MM.1S (cell line): ENCODE measurements at places on chromosomes 12 and 14.

DNA sequence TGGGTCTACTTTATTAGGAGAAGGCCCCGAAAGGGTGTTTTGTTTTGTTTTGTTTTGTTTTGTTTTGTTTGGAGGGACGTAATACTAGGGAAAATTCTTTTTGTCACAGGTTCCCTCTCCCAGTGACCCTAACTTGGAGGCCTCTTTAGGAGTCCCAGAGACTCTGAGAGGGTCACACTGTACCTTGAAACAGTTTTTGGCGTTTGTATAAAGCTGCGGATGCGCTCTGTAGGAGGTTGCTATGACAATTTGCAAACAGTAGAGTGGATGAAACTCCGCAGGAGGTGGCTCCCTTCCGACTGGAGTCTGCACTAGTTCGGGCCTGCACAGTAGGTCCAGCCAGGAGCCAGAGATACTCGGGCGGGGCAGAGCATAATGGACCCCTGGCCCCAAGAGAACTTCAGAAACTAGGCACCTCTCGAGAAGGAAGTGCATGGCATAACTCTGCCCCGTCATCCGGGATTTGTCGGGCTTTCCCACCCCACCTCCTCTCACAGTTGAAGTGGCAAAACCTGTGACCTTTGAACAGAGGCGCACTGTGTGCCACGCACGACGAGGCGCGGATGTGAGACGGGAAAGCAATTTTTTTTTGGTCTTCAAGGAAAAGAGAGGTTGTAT lies 1.3 kb upstream of the DYRK2 start:
- no peak for DNase-seq

DNA sequence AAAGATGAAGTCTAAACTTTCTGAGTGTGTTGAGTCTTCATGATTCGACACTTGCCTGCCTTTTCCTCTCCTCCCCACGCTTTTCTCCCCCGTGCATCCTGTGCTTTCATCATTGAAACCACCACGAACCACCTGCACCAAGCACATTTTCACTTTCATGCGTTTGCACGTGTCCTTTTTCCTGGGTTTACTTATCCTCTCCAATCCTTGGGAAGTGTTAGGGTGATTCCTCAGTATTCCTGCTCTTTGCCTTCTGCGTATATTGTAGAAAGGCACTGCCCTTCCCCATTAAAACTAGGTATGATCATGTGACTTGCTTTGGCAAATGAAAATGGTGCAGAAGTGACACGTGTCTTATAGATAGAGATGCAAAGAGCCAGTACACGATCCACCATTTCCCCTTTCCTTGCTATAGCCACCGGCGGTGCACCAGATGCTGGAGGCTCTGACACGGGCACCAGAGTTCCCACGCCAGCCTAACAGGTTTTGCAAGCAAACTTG lies 106.6 kb downstream of the BRMS1L start:
- peak; percentile 41 for DNase-seq

DNA sequence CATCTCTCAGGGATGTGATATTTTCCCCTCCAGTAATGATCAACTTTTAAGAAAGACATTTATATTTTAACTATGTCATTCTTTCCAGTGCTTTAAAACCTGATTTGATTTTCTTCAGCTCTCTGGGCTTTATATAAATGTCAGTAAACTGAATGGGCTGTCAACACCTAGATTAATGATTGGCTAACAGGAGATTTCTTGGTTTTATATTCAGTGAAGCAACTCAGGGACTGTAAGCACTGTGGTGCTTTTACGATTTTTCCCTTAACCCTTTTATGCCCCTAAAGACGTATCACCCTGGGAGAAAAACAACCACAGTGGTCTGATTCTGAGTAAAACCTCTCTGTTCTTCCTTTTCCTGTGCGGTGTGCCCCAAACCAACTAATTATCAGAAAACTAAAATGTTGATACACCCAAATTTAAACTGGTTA lies 38.0 kb downstream of the PTGER2 start:
- DNase-seq = no peak

- peak; percentile 65 for DNase-seq
Observed at GRCh38 chr14:20855652-20856291, 35.4 kb upstream of the RNASE3 start.

DNA sequence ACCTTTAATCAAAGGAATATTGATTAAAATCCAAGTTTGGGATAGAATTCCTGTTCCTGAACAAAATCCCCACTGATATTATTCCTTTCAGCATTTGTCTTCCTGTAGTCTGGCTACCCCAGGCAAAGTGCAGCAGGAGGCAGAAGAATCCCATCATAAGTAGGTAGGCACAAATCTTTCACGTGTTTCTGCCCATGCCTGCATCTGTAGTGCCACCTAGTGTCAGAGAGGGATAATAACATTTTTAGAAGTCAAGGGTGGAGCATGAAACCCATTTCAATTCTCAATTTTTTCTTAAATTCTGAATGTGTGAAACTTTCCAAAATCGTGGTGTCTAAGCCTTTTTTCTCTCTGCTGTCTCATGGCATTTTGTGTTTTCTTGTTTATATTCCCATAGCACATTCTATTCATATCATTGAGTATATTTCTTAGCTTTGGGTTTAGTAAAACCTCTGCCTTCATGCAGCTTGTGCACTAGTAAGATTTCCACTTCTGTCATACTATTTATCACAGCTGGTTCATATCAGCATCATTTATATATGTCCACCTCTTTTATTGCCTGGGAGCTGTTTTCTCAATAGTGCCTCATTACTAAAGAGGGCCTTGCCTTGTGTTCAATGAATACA lies 47.8 kb upstream of the RERG start:
- DNase-seq = peak; percentile 67

DNA sequence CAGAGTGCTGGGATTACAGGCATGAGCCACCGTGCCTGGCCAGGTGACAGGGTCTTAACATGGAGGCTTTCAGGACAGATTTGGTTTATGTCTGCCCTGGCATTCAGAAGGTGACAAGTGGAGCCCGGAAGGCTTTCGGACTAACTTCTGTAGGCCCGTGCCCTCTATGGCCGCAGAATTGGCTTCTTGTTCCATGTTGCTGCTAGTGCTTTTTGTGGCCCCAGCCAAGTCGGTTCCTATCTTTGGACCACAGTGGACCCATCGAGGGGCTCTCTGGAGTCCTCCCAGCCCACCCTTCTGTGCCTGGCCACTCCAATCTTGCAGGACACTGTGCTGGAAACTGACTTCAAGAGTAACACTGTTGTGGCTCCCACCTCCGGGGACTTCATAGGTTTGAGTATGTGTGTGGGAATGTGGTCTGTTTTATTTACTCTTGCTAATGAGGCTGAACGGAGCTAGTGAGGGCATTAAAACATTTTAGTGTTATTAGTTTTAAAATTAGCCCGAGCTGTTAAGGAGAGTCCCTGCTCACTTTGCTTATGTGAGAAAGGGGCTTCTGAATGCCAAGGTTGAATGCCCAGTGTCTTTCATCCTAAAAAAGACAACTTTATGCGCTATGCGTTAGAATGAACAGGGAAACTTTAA lies 245.9 kb downstream of the CACNA1C start:
- DNase-seq = no peak

- DNase-seq = no peak
Observed at GRCh38 chr14:26719514-26719913, 121.7 kb upstream of the NOVA1 start.

- DNase-seq = no peak
Observed at GRCh38 chr12:104049278-104049902, 597 bp downstream of the GLT8D2 start.

DNA sequence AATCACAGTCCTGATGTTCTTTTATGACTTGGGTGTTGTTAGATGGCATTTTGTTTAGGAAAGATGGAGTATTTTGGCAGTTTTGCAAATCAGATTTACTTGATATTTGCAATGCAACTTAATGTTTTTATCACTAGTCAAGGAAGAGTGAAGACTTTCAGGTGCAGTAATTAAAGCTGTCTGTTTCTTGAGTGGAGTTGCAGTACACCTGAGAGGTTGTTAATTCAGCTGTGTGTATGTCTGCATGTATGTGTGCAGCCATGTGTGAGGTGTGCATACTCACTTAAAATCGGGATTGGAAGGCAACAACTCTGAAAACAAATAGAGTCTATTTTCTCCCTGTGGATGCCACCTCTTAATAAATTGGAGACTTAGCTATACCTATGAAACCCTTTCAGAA lies 94.5 kb downstream of the RMST start:
- DNase-seq = no peak

DNA sequence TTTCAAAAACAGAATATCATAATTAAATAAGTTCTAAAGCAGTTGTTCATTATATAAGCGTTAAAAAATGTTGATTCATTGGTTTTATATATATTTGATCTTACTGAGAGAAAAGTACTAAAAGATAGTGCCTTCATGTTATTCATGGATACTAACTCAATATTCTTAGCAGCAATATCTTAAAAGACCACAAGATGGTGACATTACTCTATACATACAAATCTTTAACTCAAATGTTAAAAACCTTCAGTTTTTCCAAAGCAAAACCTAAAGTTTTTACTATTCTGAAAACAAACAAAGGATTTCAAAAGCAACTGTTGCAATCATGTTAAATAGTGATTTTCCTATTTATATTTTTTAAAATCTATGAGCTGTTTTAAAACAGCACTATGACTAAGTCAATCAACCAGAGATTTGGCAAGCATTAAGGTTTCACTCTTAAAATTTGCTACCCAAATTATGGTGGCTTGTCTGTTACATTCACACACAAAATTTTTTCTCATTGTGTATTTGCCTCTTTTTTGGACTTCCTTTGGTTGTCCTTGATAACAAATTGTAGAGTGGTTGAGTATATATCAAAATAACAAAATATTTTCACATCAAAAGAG lies 50.1 kb upstream of the RERGL start:
- DNase-seq = peak; percentile 28

- no peak for DNase-seq
Observed at GRCh38 chr12:126950266-126950665, 1316.7 kb upstream of the TMEM132C start.

- DNase-seq = no peak
Observed at GRCh38 chr12:66999141-66999540, 270.0 kb upstream of the CAND1 start.

GRCh38 chr12:96218989-96219678 lies 25.0 kb downstream of the ELK3 start:
- DNase-seq = no peak

- DNase-seq = no peak
Observed at GRCh38 chr12:93387780-93388179, 10.1 kb downstream of the NUDT4 start.

DNA sequence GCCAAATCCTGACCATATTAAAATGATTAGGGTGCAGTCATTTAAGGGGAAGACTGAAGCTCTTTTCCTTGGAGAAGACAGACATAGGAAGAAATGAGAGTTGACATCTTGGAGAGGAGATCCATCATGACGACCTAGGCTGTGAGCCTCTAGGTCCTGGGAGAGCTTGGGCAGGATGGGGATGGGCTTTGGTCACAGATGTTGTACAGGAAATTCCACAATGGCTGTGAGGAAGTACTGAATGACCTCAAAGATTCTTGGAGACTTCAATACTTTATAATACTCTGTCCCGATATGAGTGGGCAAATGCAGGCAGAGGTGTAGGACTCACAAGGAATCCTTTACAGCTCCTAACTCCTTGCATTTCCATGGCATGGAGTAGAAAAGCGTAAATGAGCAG lies 204.9 kb upstream of the FRMD6 start:
- no peak for DNase-seq

GRCh38 chr14:37655418-37655817 lies 60.0 kb downstream of the TTC6 start:
- no peak for DNase-seq

- DNase-seq = no peak
Observed at GRCh38 chr12:57777367-57777766, 5.0 kb downstream of the EEF1AKMT3 start.

- no peak for DNase-seq
Observed at GRCh38 chr14:23603103-23603502, 24.5 kb upstream of the JPH4 start.

- no peak for DNase-seq
Observed at GRCh38 chr12:81530352-81530751, 228.8 kb downstream of the PPFIA2 start.

- DNase-seq = no peak
Observed at GRCh38 chr12:61452076-61452475, 808.1 kb upstream of the USP15 start.

- peak; percentile 29 for DNase-seq
Observed at GRCh38 chr12:96020314-96021003, 14.9 kb downstream of the LTA4H start.

- DNase-seq = no peak
Observed at GRCh38 chr14:33457617-33458016, 493.3 kb downstream of the EGLN3 start.

GRCh38 chr12:119940897-119941296 lies 48.1 kb upstream of the BICDL1 start:
- no peak for DNase-seq

DNA sequence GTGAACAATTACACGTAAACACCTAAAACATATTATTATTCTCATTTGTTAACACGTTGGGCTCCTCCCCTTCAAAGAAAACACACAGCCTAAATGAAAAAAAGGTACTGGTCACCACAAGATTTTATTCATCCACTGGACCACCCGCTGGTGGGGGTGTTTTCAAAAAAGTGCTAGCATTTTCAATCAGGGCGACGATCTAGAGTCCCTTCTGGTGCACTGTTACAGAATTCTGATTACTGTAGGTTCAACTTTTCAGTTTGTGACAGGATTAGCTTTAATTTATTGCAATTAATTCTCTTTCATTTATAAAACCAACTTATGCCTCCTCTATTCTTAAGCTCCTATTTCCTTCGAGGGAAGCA lies 443 bp downstream of the MAGOHB start:
- DNase-seq = no peak

- no peak for DNase-seq
Observed at GRCh38 chr14:33946679-33947476, 4.0 kb downstream of the EGLN3 start.

DNA sequence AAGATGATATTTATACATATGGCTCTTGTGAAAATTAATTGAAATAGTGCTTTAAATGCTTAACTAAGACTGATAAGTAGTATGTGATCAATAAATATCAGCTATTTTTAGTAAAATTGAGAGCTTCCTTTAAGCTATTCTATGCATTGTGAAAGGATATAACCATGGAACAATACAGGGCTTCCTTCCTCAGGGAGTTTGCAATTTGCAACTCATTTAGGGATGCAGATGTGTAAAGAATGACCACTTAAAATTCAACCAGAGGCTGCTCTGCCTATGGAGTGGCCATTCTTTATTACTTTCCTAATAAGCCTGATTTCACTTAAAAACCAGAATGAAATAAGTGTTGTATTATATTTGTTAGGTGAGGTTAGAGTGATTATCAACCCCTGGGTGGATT lies 103.2 kb upstream of the PRICKLE1 start:
- DNase-seq = no peak

DNA sequence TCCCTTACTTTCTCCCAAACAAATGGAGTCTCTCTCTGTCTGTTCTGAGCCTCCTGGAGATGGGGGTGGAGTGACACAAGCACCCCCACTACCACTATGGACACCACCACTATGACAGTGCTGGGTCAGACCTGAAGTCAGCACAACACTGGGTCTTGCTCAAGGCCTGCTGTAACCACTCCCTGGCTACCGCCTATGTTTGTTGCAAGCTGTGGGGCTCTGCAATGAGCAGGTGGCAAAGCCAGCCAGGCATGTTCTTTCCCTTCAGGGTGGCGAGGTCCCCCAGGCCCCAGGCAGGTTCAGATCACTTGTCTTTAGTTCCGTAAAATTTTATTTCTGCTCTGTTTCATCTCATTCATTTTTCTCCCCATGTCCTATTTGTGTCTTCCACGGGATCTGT lies 349.8 kb downstream of the TMEM121 start:
- no peak for DNase-seq

- DNase-seq = no peak
Observed at GRCh38 chr12:100752841-100753240, 41.7 kb upstream of the ANO4 start.
